ENCODE measurements at places on chromosomes 1 and 21. TPM values are rescaled to one million over a fixed set of nuclear protein-coding genes. Genes with fewer than 3 reads are reported as not detected.
A peak's percentile ranks its signal among the peaks of the same experiment; 100 is the strongest.

DNA sequence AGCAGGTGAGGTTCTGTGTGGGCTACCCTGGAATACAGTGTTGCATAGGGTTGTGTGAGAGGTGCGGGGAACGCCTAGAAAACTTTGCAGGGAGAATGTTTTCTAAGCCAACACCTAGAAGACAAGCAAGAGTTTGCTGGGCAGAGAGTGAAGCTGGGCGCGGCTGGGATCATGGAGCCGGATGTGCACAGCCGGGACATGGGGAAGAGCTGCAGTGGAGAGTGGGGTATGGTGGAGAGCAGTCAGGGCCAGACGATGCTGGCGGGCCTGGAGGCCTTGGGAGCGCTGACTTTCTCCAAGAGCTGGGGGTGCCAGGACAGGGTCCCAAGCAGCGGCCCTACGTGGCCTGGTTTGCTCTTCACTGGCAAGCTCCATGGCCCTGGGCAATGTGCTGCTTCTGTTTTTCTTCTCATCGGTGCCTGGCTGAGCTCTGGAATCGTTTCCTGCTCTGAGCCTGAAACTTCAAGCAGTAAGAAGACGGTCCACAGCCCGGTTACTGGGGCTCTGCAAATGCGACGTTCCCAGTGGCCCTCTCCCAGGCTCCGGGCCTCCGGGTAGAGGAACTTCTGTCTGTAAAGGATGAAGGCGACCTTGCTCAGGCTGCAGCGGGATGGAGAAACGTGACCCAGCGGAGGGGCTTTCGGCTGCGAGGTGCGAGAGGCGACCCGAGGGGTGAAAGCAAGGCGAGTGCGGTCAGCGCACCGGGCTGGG is 51.9 kb upstream of the CD34 start:
- DNase-seq = peak; percentile 76
- H3K36me3 ChIP-seq = no peaks in the 10 kb centered on the region
- peak overlapping the region; percentile 98 for H3K27ac ChIP-seq
- no peaks in the 10 kb centered on the region for H3K27me3 ChIP-seq
- H3K4me3 ChIP-seq = peak overlapping the region; percentile 62

GRCh38 chr21:38972078-38972477 is 166.3 kb downstream of the ETS2 start:
- no peak overlapping the region for H3K4me3 ChIP-seq
- no peaks in the 10 kb centered on the region for H3K4me1 ChIP-seq
- H3K27ac ChIP-seq = no peak overlapping the region
- H3K27me3 ChIP-seq = no peaks in the 10 kb centered on the region
- no peaks in the 10 kb centered on the region for H3K36me3 ChIP-seq

The PLA2G2C gene
- polyA plus RNA-seq = 0.43 TPM

- peaks cover 37% of the 10 kb centered on the region for H3K4me1 ChIP-seq
- no peaks in the 10 kb centered on the region for H3K36me3 ChIP-seq
- no peak overlapping the region for H3K4me3 ChIP-seq
- no peaks in the 10 kb centered on the region for H3K27me3 ChIP-seq
Measured at GRCh38 chr1:41666981-41667631, 182.6 kb upstream of the EDN2 start.

DNA sequence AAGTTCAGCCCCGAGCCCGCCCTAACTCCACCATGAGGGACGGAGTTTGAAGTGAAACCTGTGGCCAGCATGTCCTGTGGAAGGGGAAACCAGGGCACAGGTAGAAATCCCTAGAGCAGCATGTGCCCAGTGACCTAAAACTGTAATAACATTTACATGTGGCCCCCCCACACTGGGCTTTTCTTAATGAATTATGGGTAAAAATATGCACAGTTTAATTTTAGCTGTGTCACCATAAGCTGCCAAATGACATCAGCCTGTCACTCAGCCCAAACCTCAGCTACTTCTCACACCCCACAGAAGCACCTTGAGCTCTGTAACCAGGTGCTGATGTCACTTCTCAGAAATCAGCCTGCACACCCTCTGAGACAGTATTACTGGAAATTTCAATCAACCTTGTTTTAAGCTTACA is 50.0 kb upstream of the SLC19A1 start:
- no peak overlapping the region for H3K4me3 ChIP-seq
- peaks cover 26% of the 10 kb centered on the region for H3K27me3 ChIP-seq
- no peak overlapping the region for H3K27ac ChIP-seq
- H3K36me3 ChIP-seq = no peaks in the 10 kb centered on the region

The MRPS15 gene
- 163 TPM for polyA plus RNA-seq

- peak overlapping the region; percentile 63 for H3K27ac ChIP-seq
- H3K27me3 ChIP-seq = no peaks in the 10 kb centered on the region
- no peaks in the 10 kb centered on the region for H3K36me3 ChIP-seq
- no peaks in the 10 kb centered on the region for H3K4me1 ChIP-seq
Measured at GRCh38 chr1:185375583-185375982, 58.5 kb upstream of the IVNS1ABP start.

The ZNF683 gene
- 0.28 TPM for polyA plus RNA-seq

- H3K4me3 ChIP-seq = no peak overlapping the region
- H3K36me3 ChIP-seq = no peaks in the 10 kb centered on the region
- DNase-seq = no peak
Measured at GRCh38 chr1:119906927-119907652, 10.8 kb upstream of the ADAM30 start.

- peaks cover 50% of the 10 kb centered on the region for H3K4me1 ChIP-seq
- H3K36me3 ChIP-seq = peaks cover 10% of the 10 kb centered on the region
- H3K27ac ChIP-seq = no peak overlapping the region
- no peak overlapping the region for H3K4me3 ChIP-seq
- no peaks in the 10 kb centered on the region for H3K27me3 ChIP-seq
- DNase-seq = no peak
Measured at GRCh38 chr1:3192361-3192760, 123.4 kb downstream of the PRDM16 start.

DNA sequence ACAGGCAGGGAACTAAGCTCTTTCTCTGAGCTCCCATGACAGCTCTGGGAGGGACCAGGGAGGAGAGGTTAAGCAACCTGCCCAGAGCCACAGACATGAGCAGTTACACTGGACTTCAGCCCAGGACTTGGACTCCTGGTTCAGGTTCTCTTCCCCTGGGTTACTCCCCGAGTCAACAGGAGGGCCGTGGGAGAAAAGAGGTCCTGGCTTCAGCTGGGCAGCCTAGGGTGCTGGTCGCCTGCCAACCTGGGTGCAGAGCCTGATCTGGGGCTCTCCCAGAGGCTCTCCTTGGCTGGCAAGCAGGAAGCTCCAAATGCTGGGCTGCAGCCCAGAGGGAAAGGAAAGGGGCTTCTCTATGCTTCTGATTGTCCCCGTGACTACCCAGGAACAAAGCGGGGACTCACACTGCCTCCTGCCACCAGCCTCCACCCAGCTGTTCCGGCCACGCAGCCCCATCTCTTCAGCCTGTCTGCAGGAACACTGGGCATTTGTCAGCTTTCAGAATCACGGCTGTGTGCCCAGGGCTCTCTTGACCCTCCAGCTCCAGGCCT is 141.8 kb downstream of the HIVEP3 start:
- peak; percentile 37 for DNase-seq
- peaks cover 17% of the 10 kb centered on the region for H3K4me1 ChIP-seq
- peak overlapping the region; percentile 46 for H3K27ac ChIP-seq
- H3K36me3 ChIP-seq = no peaks in the 10 kb centered on the region
- H3K4me3 ChIP-seq = no peak overlapping the region

GRCh38 chr1:184875218-184875617 is 99.1 kb downstream of the NIBAN1 start:
- H3K36me3 ChIP-seq = peaks cover 14% of the 10 kb centered on the region
- H3K27me3 ChIP-seq = no peaks in the 10 kb centered on the region
- peaks cover 38% of the 10 kb centered on the region for H3K4me1 ChIP-seq
- H3K27ac ChIP-seq = no peak overlapping the region

The BRINP3 gene
- polyA plus RNA-seq = 0.10 TPM

The S100A3 gene
- polyA plus RNA-seq = 15.0 TPM

Data from stomach (tissue), 19 donors.